Activated CD4-positive, alpha-beta T cell treated with anti-CD3 and anti-CD28 coated beads, Interleukin-2, Interleukin-6, amounts not matched to agents 100 ng/mL and 50 ng/mL, durations not matched to agents 16 hours and 8 hours (primary cell): ENCODE measurements at places on chromosomes 12 and 14.

DNA sequence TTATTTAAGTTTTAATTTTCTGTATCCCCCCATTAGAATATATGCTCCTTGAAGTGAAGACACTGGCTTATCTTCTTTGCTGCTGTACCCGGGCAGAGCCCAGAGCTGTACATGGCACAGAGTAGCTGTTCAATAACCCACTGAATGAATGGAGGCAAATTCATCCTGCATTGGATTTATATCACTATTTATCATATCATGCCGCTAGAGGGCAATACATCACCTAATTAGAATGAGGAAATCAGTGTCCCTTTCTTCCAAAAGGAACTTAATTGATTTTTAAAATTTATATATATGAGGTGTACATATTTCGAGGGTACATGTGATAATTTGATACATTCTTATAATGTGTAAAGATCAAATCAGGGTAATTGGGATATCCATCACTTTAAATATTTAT is 89.2 kb upstream of the TMEM260 start:
- DNase-seq: peak; percentile 48

DNA sequence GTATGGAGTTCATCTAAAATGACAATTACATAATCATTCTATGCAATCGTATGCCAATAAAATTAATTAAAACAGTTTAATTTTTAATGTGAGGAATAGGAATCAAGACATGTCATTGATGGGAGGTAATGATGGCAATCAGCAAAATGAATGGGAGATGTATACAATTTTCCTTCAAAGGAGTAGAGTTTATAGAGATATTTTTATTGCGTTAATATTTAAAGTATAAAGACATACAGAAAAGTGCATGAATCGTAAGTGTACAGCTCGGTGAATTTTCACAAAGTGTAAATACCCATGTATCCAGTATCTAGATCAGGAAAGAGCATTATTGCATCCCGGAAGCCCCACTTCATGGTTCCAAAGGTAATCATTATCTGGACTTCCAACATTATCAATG is 1.2 kb downstream of the MIPOL1 start:
- DNase-seq: no peak

DNA sequence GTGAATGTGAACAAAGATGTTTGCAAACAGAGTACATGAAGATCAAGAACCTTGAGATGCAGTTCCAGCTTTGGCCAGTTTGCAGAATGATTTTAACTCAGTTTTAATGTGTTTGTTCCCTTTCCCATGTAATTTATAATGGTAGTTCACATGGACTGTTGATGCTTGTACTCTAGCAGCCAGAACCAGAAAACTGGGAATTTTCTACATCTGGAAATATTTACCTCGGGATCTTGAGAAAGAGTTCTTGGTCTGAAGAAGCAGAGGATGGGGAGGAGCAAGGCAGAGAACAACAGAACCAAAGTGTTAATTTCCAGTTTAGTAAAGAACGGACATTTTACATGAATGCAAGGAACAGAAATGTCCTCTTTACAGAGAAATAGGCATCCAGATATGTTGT is 37.0 kb upstream of the PMCH start:
- no peak for DNase-seq

DNA sequence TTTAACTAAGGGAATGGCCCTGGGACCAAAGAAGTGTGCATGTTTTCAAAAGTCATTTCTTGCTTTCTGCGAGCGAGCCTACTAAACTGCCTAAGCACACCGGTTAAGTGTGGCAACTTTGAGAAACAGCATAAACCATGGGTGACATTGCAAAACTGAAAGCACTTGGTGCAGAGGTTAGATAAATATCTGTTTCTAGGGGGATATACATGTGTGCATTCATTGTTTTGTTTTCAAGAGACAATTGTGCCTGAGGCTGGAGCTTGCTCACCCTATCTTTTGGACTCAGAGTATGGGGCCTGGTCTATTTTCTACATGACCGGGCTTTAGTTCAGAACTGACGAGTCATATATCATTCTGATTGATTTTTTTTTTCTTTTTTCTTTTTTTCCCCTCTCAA is 923.4 kb downstream of the NRXN3 start:
- no peak for DNase-seq

DNA sequence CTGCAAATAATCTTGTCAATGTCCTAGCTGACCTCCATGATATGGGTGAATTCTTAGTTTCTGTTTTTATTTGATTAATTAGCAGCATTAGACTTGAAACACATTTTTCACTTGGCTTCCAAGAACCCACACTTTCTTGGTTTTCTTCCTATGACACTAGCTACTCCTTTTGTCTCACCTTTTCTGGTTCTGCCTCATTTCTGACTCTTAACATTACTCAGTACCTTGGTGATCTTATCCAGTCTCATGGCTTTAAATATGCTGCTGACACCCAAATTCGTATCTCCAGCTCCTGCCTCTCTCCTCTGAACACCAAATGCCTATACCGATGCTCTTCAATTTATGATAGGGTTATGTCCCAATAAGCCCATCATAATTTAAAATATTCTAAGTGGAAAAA is 32.0 kb upstream of the SSTR1 start:
- DNase-seq: peak; percentile 14

DNA sequence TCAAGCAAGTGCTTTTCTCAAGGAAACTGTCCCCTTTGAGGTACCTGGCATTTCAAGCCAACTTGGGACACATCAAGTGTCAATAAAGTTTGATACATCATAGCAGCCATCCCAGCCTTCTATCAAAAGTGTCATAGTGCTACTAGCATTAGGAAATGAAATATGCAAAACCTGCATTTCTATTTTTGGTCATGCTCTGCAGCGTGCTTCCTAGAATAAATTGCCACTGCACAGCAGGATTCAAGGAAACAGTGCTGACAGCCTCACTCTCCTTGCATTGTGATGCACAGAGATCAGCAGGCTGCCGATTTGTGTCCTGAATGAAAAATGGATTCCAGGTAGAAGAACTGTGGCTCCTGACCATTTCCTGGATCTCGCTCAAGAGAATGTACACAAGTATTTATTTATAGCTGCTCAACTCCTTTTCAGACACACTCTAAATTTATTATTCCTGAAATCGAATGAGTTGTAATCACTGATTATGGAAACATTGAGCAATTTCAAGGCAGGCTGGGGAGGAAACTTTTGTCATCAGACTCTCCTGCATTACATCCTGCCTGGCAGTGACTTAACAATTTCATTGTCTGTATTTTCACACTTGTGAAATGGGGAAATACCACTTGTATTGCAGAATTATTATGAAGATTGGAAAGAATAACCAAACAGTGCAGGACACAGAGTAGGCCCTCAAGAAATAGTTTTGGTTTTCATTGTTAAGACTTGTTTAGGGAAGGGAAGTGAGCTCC is 120.9 kb downstream of the SLC38A6 start:
- peak; percentile 57 for DNase-seq
